ENCODE measurements at places on chromosomes 12 and 14. TPM values are rescaled to one million over a fixed set of nuclear protein-coding genes. Genes with fewer than 3 reads are reported as not detected.

GRCh38 chr14:50529288-50530179 is 2.8 kb downstream of the MAP4K5 start:
- DNase-seq: no peak

- no peak for DNase-seq
Measured at GRCh38 chr12:108356835-108357806, 18.0 kb upstream of the CMKLR1 start.

- no peak for DNase-seq
Measured at GRCh38 chr14:99552572-99553216, 51.3 kb downstream of the CCDC85C start.

DNA sequence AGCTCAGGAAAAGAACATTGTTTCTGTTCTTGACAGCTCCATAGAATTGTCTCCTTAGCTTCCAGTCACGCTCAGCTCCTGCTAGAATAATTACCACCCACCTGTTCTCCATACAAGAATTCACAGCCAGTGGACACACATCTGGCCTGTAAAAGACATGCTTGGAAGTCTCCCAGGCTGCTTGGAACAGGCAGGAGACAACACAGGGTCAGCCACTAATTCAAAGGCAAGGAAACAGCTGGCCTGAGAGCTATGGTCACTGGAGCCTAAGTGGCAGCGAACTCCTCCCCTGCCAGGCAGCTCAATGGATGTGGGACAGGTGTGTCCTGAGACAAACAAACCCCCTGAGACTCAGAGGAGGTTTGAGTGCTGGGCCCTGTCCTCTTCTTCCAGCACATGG is 22.9 kb upstream of the LTBP2 start:
- DNase-seq: no peak

DNA sequence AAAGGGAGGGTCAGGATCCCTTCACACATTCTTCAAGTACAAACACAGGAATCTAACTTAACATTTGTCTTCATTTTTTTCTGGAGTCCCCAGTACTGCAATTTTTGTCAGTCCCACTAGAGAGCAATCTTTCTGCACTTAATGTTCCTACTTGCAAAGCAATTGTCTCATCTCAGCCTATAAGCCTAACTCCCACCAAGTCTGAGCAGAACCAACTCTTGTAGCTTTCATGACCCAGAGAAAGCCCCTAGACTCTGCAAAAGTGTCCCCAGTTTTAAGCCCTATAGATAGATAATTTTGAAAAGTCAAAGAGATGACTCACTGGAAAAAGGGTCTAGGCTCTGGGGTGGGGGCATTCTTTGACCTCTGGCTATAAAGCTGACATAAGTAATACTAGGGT is 1.8 kb upstream of the ZBTB39 start:
- no peak for DNase-seq

DNA sequence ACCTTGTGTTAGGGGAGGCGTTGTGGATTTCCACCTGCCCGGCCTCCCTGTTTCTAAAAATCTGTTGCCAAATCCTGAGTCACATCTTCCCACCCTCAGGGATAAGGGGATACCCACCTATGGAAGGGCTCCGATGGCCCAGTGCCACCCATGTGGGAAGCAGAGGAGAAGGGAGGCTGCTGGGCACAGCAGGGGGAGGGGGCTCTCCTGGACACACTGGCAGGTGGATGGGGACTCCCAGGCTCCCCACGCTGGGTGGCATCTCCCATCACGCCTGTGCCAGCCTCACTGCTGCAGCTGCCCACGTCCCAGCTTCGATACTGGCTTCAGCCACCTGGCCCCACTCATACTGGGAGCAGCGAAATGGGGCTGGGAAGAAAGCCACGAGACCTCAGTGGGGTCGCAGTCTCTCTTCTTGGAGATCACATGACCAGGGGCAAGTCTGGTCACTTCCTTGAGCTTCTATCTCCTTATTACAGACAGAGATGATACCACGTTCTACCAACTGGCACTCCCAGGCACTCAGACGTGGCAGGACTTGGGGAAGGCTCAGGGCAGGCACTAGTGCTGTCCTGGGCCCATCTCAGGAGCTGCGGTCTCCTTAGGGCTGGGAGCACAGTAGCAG is 72.2 kb downstream of the PITPNM2 start:
- no peak for DNase-seq

- DNase-seq: no peak
Measured at GRCh38 chr14:48710133-48710532, 876.0 kb downstream of the RPS29 start.

Gene ABCC9
- 31.5 TPM for polyA plus RNA-seq

Gene DIABLO
- 79.7 TPM for polyA plus RNA-seq

GRCh38 chr14:87992346-87992717 is 650 bp downstream of the GALC start:
- DNase-seq: no peak

GRCh38 chr14:36339816-36340215 is 19.4 kb upstream of the MBIP start:
- DNase-seq: no peak

GRCh38 chr12:16669756-16670155 is 63.8 kb upstream of the LMO3 start:
- DNase-seq: no peak

DNA sequence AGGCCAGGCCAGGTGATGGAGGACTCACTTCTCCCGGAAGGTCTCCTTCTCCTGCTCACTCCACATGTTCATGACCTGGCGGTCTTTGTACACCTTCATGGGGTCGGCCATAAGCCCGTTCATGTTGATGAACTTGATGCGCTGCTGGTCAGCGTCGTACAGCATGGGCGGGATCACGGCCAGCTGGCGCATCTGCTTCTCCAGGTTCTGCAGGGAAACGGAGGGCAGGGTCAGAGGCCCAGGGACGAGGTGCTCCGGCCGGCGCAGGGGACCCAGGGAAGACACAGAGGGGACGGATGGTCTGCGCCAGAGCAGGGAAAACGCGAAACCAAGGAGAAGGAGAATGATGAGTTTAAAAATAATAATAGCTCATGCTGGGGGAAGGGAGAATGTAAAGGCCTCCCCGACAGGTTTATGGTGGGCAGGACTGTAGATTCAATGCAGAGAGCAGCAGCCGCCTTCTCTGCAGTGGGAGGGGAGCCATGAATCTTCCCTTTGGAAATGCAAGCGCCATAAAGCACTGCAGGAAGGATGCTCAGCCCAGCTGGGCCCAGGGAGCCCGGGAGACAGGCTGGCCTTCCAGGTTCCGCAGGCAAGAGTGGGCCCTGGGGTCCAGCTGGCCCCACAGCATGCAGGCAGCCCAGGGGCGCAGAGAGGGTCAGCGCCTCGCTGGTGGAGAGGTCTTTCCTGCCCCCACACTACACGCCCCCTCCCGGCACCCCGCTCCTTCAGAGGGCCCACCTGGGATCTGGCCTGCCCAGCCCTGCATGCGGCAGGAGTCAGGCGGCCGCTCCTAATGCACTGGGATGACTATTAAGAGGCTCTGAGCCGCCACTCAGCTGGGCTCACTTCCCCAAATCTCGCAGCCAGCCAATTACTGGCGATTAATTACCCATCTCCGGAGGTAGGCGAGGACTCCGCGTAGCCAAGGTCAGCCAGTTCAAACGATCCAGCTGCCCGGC is 132.0 kb downstream of the RFLNA start:
- DNase-seq: no peak

DNA sequence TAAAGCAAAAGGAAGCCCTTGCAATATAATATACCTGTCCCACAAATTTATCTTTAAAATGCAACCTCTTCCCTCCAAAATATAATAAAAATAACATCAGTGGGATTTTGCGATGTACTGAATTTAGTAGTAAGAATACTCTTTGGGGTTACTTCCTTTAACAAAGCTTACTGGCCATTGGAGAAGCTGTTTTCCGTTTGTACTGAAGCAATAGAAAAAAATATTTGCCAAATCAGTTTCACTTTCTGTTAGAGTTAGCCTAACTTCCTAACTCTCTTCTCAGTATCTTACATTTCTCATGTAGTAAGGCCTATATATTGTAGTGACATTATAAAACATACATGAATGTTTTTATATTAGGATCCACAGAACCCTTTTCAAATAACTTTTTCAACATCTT is 3.7 kb downstream of the MAX start:
- no peak for DNase-seq

Gene KCNA1
- polyA plus RNA-seq: 0.26 TPM

DNA sequence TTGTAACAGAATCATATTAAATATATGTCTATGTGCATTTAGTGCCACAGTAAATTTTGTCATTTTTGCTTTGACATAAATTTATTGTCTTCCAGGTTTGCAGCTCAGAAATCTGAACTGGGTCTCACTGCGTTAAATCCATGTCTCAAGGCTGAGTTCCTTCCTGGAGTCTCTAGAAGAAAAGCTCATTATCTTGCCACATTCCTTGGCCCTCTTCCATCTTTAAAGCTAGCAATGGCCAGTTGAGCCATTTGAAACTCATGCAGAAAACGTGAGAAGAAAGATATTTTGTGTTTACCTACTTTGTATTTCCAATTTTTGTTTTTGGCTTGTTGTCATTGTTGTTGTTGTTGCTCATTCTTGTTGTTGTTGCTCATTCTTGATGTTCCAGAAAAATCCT is 10.7 kb downstream of the PRH1 start:
- no peak for DNase-seq

DNA sequence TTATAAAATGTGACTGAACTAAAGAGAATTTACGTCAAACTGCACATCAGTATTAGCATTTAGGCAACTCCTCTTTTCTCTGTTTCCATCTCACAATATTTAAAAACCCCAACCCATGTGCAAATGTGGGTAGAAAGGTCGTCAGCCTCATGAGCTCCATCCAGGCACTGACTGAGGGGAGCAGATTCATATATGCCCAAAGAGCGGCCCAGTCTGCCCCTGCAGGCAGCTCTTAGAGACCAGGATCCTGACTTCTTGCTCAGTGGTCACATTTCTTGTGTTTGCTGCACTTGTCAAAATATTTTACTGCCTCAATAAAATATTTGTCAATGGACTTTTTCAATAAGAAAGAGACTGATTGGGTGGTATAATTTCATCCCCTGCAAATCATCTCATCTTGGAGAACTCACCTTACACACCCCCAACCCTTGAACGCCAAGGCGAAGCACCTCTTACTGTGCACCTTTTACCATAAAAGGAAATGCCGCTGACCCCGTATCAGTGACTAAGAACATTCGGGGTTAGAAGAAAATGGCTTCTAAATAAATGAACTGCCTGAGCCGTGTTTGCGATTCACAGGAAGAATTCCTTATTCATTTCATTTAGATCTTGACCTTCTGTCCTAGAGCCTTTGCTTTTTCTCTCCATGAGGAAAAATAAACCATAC is 418.8 kb downstream of the BCL11B start:
- no peak for DNase-seq

Gene OTOGL
- 0.49 TPM for polyA plus RNA-seq

GRCh38 chr12:62588916-62589315 is 122.3 kb downstream of the MON2 start:
- no peak for DNase-seq

DNA sequence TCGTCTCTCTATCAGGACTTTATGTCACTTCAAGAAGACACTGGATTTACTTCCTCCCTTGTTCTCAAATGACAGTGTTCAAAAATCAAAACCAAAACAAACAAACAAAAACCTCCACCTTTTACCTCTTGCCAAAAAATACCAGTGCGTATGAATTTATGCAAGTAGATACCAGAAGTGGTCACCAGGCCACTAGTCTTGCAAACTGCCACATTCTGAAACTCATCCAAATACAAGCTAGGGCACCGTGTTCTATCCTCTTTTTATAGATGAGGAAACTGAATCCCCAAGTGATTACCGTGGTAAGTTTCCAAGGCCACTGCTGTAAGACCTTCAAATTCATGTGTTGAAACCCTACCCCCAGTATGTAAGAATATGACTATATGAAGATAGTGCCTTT is 343.9 kb upstream of the KITLG start:
- DNase-seq: no peak

Gene PYGL
- 20.8 TPM for polyA plus RNA-seq

DNA sequence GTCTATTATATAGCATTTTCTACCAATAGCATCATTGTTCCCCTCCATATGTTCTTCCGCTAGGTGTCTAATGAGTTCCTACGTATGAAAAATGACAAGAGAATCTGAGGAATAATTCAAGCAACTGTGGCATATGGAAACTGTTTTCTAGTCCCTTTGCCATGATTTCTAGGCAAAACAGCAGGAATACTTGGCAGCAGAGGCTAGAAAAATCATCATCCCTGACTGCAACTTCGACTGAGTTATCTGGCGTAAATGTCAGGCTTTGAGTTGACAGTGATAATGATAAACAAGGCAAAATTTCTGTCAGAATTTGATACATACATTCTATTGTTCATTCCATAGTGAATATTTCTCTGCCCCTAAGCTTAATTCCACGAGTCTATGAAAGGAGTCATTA is 572.8 kb upstream of the USP15 start:
- DNase-seq: no peak

Gene ARMH4
- polyA plus RNA-seq: 88.5 TPM
